ENCODE measurements at places on chromosomes 16 and 17.

GRCh38 chr17:14061666-14062560, 7.4 kb upstream of the COX10 start:
- DNase-seq = peak; percentile 84

DNA sequence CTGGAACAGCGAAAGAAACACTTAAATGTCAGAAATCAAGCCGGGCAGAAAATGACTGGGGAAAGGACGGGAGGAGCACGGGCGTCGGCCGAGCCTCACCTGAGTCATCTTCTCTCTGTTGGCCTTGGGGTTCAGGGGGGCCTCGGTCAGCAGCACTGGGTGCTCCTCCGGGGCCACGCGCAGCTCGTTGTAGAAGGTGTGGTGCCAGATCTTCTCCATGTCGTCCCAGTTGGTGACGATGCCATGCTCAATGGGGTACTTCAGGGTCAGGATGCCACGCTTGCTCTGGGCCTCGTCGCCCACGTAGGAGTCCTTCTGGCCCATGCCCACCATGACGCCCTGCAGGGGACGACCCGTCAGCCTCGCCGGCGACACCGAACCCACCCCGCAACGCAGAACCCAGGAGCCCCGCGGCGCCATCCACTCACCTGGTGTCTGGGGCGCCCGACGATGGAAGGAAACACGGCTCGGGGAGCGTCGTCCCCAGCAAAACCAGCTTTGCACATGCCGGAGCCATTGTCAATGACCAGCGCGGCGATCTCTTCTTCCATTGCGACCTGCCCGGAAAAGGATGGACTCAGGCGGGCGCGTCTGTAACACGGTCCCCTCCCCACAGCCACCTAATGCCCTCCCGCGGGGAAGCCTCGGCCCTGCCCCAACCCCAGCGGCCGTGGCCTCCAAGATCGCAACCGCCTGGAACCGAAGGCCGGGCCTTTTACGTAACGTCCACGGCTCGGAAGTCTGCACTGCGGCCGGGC, 616 bp downstream of the ACTG1 start:
- DNase-seq = no peak

- DNase-seq = no peak
These were observed 13.6 kb downstream of the CDH15 start for GRCh38 chr16:89184933-89185794.

GRCh38 chr17:78883533-78884131, 19.4 kb downstream of the CEP295NL start:
- peak; percentile 97 for DNase-seq

GRCh38 chr16:73878611-73879010, 418.0 kb upstream of the PSMD7 start:
- DNase-seq = peak; percentile 76

- DNase-seq = peak; percentile 52
These were observed 15.0 kb upstream of the C16orf95 start for GRCh38 chr16:87332150-87332549.

- DNase-seq = peak; percentile 92
These were observed 23.3 kb upstream of the GRB2 start for GRCh38 chr17:75428543-75429469.

- DNase-seq = peak; percentile 84
These were observed 284.2 kb downstream of the SNX29 start for GRCh38 chr16:12260647-12261262.

GRCh38 chr17:78130090-78130436, 508 bp upstream of the TMC8 start:
- DNase-seq = no peak

DNA sequence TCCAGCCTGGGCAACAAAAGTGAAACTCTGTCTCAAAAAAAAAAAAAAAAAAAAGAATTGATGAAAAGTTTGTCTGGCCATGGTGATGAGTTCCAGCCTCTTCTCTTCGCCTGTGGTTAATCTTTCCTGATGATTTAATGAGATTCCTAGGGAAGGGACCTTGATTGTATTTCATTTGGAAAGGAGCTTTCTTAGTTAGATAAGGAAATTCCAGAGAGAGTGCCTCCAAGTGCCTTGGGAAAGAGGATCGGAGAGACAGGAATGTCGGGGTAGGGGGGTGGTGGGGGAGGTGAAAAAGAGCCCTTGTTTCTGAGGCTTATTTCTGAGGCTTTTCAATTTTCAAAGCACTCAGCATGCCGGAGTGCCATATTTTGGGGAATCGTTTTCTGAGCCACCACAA, 93.2 kb upstream of the SIAH1 start:
- no peak for DNase-seq

All from IMR-90 (cell line).